ENCODE measurements at places on chromosomes 12 and 14. TPM values are rescaled to one million over a fixed set of nuclear protein-coding genes. Genes with fewer than 3 reads are reported as not detected.

The HOXC4 gene
- total RNA-seq = 1.9 TPM

The HOXC9 gene
- not detected for total RNA-seq

The PIWIL1 gene
- total RNA-seq = not detected

The PPP1R1A gene
- total RNA-seq = not detected

GRCh38 chr12:118541071-118541470 is 164.7 kb downstream of the SUDS3 start:
- H3K27ac ChIP-seq = no peak overlapping the region
- H3K27me3 ChIP-seq = no peaks in the 10 kb centered on the region
- DNase-seq = no peak
- H3K36me3 ChIP-seq = no peaks in the 10 kb centered on the region

DNA sequence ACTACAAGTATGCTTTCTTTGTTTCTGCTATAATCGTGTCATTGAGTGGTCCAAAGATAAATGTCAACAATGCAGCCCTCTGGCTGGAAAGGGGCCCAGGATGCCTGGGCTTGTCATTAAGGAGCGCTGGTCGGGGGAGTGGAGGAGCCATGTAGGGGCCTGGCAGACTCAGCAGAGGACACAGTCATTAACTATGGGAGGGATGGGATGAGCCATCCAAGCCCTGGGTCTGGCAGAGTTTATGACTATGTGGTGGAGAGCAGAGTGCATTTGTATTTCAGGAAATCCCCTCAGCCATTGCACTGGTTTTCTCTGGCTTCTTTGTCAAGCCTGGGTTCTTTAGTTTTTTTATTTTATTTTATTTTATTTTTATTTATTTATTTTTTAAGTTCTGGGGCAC is 243.1 kb downstream of the C12orf75 start:
- DNase-seq = no peak
- no peak overlapping the region for H3K4me3 ChIP-seq
- no peaks in the 10 kb centered on the region for H3K36me3 ChIP-seq
- H3K27me3 ChIP-seq = peaks cover 8% of the 10 kb centered on the region

The KRT83 gene
- not detected for total RNA-seq

GRCh38 chr14:39229601-39230110 is 4.1 kb upstream of the MIA2 start:
- peaks cover 59% of the 10 kb centered on the region for H3K4me1 ChIP-seq
- H3K36me3 ChIP-seq = peaks cover 7% of the 10 kb centered on the region
- peak; percentile 60 for DNase-seq
- H3K27ac ChIP-seq = peak overlapping the region; percentile 98
- H3K27me3 ChIP-seq = no peaks in the 10 kb centered on the region

DNA sequence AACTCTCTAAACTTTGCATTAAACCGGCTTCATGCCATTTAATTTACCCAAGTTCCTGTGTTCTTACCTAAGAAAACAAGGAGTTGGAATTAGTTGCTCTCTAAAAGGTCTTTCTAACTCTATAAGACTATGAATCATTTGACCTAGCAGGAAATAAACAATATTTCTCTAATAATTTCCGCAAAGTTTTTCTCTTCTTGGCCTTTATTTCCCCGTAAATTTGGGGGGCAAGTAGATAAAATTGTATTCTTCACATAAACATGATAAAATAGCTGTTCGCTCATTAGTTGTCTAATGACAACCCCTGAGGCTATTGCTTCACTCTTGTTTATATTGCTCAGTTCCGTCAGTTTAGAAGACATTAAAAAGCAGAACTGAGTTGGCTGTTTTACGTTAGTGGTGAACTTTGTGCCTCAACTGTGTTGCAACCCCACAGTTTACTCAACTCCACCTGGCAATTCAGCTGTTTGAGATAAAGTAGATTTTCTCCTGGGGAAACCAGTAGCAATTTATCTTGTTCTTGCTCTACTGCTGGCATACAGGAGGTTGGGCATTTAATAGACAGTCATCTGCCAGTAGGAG is 74.7 kb downstream of the BTG1 start:
- H3K4me3 ChIP-seq = no peak overlapping the region
- no peaks in the 10 kb centered on the region for H3K27me3 ChIP-seq
- peaks cover 3% of the 10 kb centered on the region for H3K4me1 ChIP-seq
- H3K36me3 ChIP-seq = peaks cover 7% of the 10 kb centered on the region
- no peak overlapping the region for H3K27ac ChIP-seq
- no peak for DNase-seq

The ARID2 gene
- 38.3 TPM for total RNA-seq

DNA sequence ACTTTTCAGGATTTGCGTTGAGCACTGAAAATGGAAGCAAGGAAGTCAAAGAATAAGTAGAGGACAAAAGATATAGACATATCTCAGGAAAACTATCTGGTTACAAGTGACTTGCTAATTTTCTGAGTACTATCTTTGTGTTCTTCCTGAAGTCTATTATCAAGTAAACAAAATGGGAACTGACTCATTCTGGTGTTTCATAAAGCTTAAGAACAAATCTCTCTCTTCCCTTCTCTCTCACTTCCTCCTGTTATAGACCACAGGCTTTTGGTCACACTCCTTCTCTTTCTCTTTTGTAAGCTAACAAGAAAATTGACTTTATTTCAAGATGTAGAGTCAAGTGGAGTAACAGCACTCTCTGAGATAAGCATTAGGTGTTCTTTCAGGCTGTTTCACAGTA is 406.6 kb upstream of the SYT1 start:
- H3K27ac ChIP-seq = no peak overlapping the region
- H3K4me3 ChIP-seq = no peak overlapping the region
- no peaks in the 10 kb centered on the region for H3K4me1 ChIP-seq
- H3K27me3 ChIP-seq = no peaks in the 10 kb centered on the region

GRCh38 chr14:36880276-36880675 is 218.6 kb downstream of the PAX9 start:
- H3K27me3 ChIP-seq = no peaks in the 10 kb centered on the region
- no peak overlapping the region for H3K27ac ChIP-seq
- no peak for DNase-seq
- H3K4me3 ChIP-seq = no peak overlapping the region

DNA sequence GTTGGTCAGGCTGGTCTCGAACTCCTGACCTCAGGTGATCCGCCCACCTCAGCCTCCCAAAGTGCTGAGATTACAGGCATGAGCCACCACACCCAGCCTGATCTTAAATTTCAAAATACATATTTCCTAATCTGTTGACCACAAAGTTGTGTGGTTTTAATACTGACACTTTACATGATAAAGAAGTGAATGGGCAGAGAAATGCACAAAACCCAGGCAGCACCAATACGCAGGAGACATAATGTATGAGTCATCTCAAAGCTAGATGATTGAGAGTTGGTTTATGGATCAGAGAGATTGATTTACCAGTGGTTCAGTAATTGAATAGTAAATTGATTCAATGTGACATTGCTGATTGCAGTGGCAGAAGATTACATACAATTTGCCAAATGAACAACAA is 19.2 kb upstream of the PPP2R5E start:
- H3K4me3 ChIP-seq = no peak overlapping the region
- no peaks in the 10 kb centered on the region for H3K4me1 ChIP-seq
- no peak for DNase-seq
- H3K36me3 ChIP-seq = no peaks in the 10 kb centered on the region
- peaks cover 25% of the 10 kb centered on the region for H3K27me3 ChIP-seq
- H3K27ac ChIP-seq = no peak overlapping the region

GRCh38 chr12:30211743-30212142 is 428.0 kb upstream of the TMTC1 start:
- H3K36me3 ChIP-seq = no peaks in the 10 kb centered on the region
- H3K4me1 ChIP-seq = no peaks in the 10 kb centered on the region
- H3K27ac ChIP-seq = no peak overlapping the region
- H3K27me3 ChIP-seq = no peaks in the 10 kb centered on the region
- H3K4me3 ChIP-seq = no peak overlapping the region
- no peak for DNase-seq

The SDSL gene
- total RNA-seq = 0.32 TPM

The SERPINA1 gene
- 0.49 TPM for total RNA-seq

DNA sequence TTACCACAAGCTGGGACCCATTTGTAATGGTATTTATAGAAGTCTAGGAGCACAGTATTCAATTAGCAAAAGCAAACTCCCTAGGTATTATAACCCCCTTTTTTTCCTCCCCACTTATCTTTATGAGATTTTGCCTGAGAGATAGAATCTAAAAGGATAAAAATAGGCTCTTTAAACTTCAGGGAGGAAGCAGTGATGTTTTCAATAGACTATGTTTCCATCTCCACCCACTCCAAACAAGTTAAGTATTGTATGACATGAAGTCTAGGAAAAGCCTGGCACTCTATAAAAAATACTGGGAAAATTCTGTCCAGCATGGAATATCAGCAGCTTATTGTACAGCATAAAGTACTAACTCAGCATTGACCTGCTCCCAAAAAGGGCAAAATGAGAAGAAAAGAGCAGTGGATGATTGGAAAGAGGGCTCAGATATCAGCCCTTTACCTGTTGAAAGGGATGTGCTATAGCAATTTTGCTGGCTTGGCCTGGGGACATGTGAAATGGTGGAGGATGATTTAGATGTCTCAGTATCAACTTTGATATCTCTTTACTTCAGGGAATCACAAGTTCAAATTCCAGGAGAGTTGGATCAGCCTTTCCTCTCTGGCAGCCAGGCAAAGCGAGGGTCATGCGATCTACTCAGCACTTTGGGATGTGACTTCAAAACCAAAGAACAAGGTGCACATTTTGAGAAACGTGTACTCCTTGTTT is 72.4 kb downstream of the IGF1 start:
- peaks cover 3% of the 10 kb centered on the region for H3K4me1 ChIP-seq
- no peak overlapping the region for H3K27ac ChIP-seq
- H3K4me3 ChIP-seq = no peak overlapping the region
- no peaks in the 10 kb centered on the region for H3K36me3 ChIP-seq

DNA sequence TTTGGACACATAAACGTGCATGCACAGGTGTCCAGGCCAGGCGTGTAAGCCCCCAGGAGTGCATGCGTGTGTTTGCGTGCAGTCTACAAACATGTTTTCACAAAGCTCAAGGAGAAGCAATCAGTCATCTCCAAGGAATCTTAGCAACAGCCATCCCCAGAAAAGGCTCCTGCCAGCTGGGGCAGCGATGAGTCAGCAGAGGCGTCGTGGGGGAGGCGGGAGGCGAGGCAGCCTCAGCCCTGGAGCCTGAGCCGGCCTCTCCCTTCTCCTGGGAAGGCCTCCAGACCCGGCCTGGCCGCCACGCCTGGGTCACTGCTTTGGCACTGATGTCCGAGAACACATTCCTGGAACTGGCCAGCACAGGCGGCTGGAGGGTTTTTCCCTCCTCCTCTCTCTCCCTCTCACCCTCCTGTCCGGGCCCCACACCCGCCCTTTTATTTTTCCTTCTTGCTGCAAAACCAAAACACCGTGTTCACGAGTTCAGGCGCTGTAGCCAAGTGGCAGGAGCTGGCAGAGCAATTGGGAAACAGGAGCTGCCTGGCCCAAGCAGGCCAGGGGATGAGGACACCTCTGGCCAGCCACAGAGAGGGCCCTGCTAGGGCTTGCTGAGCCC is 92.7 kb downstream of the LRRC74A start:
- no peaks in the 10 kb centered on the region for H3K36me3 ChIP-seq
- no peak overlapping the region for H3K27ac ChIP-seq
- DNase-seq = no peak
- H3K27me3 ChIP-seq = no peaks in the 10 kb centered on the region
- H3K4me3 ChIP-seq = no peak overlapping the region

DNA sequence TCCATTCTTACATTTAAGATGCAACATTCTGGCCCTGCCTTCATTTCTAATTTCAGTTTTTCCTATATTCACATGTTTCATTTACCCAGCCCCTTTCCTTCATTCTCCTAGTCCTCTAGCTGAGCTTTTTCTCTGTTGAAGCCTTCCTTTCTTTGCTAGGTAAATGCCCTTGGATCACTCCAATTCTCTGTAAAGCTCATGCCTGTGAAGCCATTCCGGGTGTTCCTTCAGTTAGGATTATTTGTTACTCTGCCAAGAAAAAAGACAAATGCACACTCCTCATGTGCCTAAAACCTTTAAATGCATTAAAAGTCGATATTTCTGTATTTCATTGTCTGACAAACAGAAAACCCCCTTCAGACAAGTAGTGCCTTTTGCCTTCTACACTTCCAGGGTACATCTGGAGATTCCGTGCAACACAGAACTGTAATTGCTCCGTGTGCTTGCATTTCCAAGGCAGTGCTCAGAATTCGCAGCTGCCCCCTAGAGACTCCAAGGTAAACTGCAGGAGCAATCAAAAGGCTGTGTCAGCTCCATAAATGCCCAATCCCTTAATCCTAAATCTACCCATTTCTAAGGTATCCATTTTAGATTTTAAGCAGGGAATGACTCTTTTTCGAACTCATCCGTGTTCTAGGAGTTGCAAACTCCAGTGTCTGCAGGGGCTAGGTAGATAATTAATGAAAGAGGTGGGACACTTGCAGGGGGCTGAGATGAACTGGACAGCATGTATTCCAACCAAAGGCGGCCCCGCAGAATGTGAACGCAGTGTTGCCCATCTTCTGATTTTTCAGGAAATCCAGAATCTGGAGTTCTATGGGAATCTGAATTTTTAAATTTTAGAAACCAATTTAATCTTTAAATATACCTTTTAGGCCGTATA is 320.2 kb downstream of the GRIN2B start:
- no peaks in the 10 kb centered on the region for H3K4me1 ChIP-seq
- no peak overlapping the region for H3K4me3 ChIP-seq
- H3K27ac ChIP-seq = no peak overlapping the region
- peak; percentile 40 for DNase-seq
- H3K36me3 ChIP-seq = no peaks in the 10 kb centered on the region
- H3K27me3 ChIP-seq = peaks cover 15% of the 10 kb centered on the region

GRCh38 chr12:51620448-51620847 is 29.4 kb downstream of the SCN8A start:
- no peak overlapping the region for H3K27ac ChIP-seq
- peaks cover 13% of the 10 kb centered on the region for H3K27me3 ChIP-seq

The KLRG1 gene
- total RNA-seq = 5.6 TPM

DNA sequence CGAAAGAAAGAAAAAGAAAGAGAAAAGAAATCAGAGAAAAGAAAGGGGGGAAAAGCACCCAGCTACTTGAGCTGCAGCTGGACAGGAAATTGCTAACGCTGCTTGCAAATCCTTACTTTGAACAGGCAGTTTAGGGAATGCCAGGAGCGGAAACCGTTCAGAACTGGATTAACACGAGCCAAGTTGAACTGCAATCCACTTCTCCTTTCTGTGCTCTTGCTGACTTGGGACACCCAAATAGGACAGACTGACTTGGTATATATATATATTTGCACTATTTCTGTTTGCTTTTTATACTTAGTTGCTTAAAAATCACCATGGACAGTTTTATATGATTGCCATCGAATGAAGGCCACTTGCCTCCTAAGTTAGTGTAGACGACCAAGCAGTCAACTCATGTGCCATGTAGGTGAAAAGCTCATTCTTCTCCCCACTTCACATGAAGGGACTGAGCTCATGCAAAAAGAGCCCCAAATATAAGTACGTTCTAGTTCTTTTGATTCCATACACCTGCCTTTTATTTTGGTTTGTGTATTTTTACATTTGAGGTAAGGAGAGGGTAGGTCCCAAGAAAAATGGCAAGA is 5.5 kb downstream of the DUSP6 start:
- H3K27ac ChIP-seq = peak overlapping the region; percentile 87
- no peaks in the 10 kb centered on the region for H3K27me3 ChIP-seq
- H3K4me3 ChIP-seq = peak overlapping the region; percentile 93
- DNase-seq = no peak

Measured in activated CD8-positive, alpha-beta memory T cell treated with anti-CD3 and anti-CD28 coated beads, Interleukin-2, amount 10 ng/mL, durations not matched to agents 7 days and 5 days (primary cell).